A549 treated with Mapracorat at 1 μM for 4 hours (cell line): ENCODE measurements at places on chromosomes 1 and 21. TPM values are rescaled to one million over a fixed set of nuclear protein-coding genes. Genes with fewer than 3 reads are reported as not detected.

RGS8 gene
- total RNA-seq, result not detected in 5 replicates

SLC6A9 gene
- 11.5 to 16.0 TPM (median 13.8 TPM) in 5 replicates for total RNA-seq

ANXA9 gene
- total RNA-seq, result 0.51 to 1.2 TPM (median 0.92 TPM) in 5 replicates

HCRTR1 gene
- not detected in 5 replicates for total RNA-seq
